ENCODE measurements at places on chromosomes 3 and 15. TPM values are rescaled to one million over a fixed set of nuclear protein-coding genes. Genes with fewer than 3 reads are reported as not detected.

Gene BCHE
- total RNA-seq: 0.73 TPM

Gene SLC12A8
- total RNA-seq: 13.2 TPM

Gene FAM81A
- total RNA-seq: 0.33 TPM

Gene GMNC
- total RNA-seq: 0.07 TPM

Gene CRELD1
- 154 TPM for total RNA-seq

Gene CDCP1
- 87.6 TPM for total RNA-seq

Gene IL12A
- 3.7 TPM for total RNA-seq

Gene VEPH1
- 72.0 TPM for total RNA-seq

Gene EXD1
- not detected for total RNA-seq

Gene CEMIP
- 994 TPM for total RNA-seq

Gene PCSK6
- total RNA-seq: 1.1 TPM

Gene GYG1
- 48.7 TPM for total RNA-seq

Gene CD86
- not detected for total RNA-seq

Gene OCA2
- total RNA-seq: not detected

Gene EFCAB12
- 0.03 TPM for total RNA-seq

Gene ADCY5
- 0.13 TPM for total RNA-seq

Gene TRIM59
- 7.9 TPM for total RNA-seq

Gene WWTR1
- 128 TPM for total RNA-seq

Gene HCLS1
- 0.76 TPM for total RNA-seq

Gene CILP
- 0.07 TPM for total RNA-seq

Gene PEX11A
- 10.6 TPM for total RNA-seq

Gene CLDN18
- total RNA-seq: not detected

Gene HIGD1A
- 88.6 TPM for total RNA-seq

Gene ZMYND10
- 0.91 TPM for total RNA-seq

Gene COL6A6
- 0.23 TPM for total RNA-seq

Gene BNC1
- total RNA-seq: 0.91 TPM

Gene CHRM5
- total RNA-seq: not detected

Gene GATA2
- total RNA-seq: 2.3 TPM

Gene PAQR9
- total RNA-seq: 0.36 TPM

Gene PPP1R14D
- total RNA-seq: not detected

Gene C3orf49
- total RNA-seq: not detected

Gene CLDN11
- total RNA-seq: 50.9 TPM

Gene SKOR1
- total RNA-seq: 0.17 TPM

Gene C3orf52
- 2.5 TPM for total RNA-seq

Gene OIP5
- 0.56 TPM for total RNA-seq

Gene SLC28A2
- total RNA-seq: not detected

Gene TMC3
- 0.20 TPM for total RNA-seq

Gene SPESP1
- 9.8 TPM for total RNA-seq

Gene CACNA2D2
- 0.07 TPM for total RNA-seq

Gene MAP6D1
- total RNA-seq: 2.3 TPM

Gene LAMB2
- total RNA-seq: 2,279 TPM

Gene HTR3E
- not detected for total RNA-seq

Gene MYH15
- total RNA-seq: 2.3 TPM

Data from smooth muscle cell of the pulmonary artery (primary cell).